HS-5 (cell line): ENCODE measurements at places on chromosomes 3 and 15.

- no peak for DNase-seq
These were observed 49.4 kb downstream of the TGM4 start for GRCh38 chr3:44923632-44924456.

GRCh38 chr15:74062671-74063070 is 19.7 kb downstream of the GOLGA6A start:
- DNase-seq, result no peak

DNA sequence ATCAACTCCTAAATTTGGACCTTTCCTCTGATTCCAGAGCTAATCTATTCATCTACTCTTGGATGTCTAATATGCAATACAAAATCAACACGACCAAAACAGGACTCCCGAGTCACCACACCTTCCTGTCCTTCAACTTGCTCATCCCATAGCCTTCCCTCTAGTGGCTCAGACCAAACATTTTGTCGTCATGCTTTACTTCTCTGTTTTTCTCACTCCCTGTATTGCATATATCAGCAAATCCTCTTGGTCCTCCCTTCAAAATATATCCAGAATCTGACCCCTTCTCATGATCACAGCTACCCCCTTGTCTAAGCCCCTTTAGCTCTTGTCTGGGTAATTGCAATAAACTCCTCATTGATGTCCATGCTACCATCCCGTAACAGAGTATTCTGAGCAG is 30.5 kb upstream of the DCP1A start:
- DNase-seq, result no peak

DNA sequence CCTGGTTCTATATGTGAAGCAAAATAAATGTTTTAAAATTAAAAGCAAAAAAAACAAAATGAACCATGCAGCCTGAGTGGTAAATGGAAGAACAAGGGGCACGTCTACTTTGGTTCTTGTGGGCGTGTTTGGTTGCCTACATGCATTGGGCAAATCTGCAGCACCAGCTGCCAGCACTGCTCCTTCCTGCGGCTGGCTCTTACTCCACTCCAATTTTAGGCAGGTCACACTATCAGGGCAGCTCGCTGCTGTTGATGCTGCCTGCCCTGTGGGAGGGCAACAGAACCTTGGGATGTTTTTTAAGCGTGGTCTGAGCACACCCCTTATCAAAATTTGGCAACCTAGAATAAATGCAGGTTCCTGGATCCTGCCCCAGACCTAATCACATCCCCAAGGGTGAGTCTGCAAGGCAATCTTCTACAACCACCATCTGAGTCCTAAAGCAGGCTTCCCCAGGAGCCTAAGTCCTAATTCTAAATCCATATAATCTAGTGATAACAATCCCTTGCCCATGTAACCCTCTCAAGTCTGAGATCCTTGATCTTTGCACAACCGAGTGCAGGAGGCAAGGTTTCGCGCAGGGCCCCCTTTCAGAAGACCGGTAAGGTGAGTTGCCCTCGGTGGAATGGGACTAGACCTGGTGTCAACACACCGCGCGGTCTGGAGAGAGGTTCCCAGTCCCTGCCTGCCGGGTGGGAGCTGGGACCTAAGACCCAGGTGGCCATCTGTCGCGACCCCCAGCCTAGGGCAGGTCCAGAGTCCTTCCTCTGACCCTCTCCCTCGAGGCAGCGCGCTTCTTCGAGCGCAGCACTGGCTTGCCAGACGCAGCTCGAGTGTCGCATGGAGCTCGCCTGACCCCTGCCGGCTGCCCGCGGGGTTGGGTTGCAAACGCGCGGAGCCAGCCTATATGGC is 15.9 kb downstream of the IVD start:
- DNase-seq, result no peak

- DNase-seq, result no peak
These were observed 49.5 kb downstream of the TBL1XR1 start for GRCh38 chr3:177147790-177148189.

DNA sequence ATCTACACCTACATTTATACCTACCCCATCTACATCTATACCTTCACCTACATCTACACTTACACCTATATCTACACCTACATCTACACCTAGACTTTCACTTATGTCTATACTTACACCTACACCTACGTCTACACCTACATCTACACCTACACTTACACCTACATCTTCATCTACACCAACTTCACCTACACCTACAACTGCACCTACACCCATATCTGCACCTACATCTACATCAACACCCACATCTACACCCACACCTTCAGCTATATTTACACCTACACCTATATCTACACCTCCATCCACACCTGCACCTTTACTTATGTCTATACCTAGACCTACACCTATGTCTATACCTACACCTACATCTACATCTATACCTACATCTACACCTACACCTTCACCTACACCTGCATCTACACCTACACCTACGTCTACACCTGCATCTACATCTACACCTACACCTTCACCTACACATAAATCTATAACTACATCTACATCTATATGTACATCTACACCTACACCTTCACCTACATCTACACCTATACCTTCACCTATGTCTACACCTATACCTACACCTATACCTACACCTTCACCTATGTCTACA is 30.9 kb upstream of the PRR23E start:
- DNase-seq, result no peak

- DNase-seq, result no peak
These were observed 6.1 kb upstream of the ZSCAN2 start for GRCh38 chr15:84594617-84595290.

DNA sequence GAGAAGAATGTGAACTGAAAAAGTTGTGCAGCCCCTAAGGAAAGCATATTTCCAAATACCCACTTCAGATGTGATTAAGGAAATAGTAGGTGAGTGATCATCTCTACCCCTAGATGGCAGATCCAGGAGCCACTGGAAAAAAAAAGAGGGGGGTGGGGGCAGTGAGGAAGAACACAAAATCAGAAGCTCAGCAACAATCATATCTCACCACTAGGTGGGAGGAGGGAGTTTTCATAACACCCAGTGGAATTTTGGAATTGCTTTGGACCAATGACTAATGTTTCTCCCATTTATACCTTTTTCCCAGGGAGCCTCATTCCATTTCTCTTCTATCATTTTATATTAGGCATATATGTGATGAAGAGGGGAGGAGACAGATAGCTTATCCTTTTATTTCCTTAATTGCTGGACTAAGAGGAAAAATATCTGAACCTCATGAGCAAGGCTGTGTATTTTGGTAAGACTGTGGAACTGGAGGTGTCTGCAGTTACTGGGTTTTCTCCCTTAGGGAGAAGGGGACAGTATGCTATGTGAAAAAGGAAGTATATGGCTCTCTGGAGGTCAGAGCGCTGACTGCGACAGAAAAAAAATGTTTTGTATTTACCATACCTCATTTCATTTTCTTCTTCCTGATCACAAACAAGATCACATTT is 363.4 kb downstream of the GAP43 start:
- DNase-seq, result no peak

DNA sequence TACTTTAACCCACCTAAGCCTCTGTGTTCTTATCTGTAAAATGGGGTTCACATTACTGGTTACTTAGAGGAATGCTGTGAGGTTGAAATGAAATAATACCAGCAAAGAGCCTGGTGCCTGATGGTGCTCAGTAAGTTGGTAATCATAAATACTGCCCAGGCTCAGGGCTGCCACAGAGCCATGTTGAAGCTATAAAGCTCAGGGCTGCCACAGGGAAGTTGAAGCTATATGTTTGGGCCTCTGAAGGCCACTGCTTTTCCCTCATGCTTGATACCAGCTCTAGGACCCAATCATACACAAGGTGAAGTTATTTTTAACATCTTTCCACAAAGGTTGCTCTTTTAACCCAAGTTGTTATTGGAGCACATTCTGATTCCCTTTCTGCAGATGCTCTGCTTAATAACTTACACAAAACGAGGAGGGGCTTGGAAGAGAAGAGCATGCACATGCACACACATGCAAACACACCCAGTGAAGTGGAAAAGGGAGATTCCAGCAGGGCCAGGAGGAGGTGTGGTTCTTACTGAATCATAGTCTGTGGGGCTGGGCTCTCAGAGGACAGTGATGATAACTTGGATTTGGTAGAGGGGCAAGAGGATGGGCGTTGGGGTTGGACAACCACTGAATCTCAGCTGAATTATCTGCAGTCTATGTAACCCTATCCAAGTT is 17.4 kb downstream of the PARP14 start:
- no peak for DNase-seq

DNA sequence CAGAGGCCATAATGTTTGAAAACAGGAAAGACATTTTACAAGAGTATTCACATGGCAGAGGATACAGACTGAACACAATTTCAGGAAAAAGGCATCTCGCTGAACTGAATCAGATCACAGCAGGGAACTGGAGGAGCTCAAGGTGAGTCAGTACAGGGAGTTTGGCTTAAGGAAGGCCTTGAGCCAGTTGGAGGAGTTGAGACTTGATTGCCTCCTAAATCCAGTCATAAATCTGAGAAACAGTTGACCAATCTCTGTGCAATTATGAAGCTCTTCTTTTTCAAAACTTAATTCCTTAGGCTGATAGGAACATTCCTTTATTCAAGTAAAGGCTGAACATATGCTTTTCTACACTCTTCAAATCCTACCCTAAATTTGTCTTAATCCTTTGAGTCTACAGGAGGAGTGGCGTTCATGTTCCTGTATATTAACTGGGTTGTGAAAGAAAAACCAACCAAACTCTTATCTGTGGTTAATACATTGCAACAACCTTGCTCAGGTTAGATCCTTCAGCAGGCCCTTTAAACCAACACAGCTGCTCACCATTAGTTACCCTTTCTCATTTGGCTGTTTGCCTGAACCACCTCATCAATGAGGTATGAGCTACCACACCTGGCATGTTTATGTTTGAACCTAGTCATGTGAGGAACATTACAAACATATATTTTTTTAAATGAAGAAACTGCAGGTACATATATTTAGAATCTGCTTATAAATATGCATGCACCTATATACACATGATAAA is 404.1 kb upstream of the ATP11B start:
- no peak for DNase-seq

GRCh38 chr3:43913036-43913948 is 222.6 kb downstream of the ABHD5 start:
- DNase-seq, result no peak

GRCh38 chr3:108222853-108223565 is 785 bp upstream of the IFT57 start:
- DNase-seq, result no peak

DNA sequence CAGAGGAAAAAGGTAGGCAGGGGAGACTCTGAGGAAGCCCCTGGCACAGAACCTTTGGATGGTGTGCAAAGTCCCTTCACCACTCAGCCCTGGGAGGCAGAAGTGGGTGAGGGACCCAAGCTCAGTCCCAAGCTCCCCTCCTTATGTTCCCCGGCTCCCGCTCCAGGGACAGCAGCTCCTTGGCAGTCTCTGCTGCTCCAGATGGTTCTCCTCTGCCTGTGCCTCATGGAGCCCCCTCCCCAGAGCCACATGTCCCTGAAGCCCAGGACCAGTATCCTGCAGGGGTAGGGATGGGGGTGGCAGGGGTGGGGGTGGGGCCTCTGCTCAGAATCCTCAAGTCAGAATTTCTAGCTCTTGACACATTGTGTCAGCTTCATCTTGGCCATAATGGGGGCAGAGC is 8.0 kb upstream of the CAMKV start:
- DNase-seq, result no peak

- DNase-seq, result peak; percentile 9
These were observed 51.6 kb downstream of the TP53BP1 start for GRCh38 chr15:43441316-43441715.

DNA sequence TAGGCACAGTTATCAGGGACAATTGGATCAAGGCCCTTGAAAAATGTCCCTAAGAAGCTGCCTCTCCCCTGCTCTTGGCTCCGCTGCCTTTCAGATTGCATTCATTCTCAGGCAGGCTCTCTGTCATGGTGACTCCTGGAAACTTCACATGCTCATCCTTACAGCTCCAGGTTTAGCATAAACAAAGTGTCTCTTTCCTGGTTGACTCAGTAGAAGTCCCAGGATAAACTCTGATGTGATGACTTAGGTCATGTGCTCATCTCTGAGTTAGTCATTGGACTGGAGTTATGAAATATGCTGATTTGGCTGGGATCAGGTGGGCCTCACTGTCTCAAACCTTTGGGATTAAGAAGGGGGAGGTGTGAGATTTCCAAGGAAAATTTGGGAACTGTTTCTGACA is 243.8 kb downstream of the ZNF621 start:
- peak; percentile 3 for DNase-seq

DNA sequence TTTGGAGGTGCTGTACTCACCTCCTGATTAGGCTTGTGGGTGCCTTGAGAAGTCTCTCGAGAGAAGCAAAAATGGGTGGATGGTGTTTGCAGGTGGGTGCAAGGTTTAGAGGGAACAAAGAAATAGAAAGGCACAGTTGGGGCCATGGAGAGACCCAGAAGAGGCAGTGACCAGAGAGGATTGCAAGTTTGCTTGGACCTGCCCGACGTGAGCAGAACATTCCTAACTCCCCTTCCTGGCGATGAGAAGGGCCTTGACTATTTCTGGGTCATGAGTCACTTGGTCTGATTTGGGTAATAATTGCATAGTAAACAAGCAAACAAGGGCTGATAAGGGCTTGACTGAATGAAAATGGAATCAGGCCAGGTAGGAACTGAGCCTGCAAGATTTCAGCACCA is 7.0 kb upstream of the CTSH start:
- DNase-seq, result peak; percentile 6

DNA sequence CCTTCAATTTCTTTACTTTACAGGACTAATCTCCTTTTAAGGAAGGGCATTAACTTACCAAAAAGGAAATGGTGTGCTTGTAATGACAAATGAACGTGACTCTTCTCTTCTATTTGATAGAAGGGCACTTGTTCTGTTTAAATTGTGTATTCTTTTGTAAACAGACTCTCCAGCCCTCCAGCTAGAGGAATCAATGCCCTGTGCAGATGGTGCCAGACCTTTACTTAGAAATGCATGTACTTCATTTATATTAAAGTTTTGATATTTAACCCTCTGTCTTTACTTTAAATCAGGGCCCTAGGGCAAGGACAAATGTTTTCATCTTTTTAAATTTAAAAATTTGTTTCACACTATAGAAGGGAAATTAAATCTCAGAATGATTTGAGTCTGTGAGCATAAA is 355.1 kb downstream of the GBE1 start:
- no peak for DNase-seq

- no peak for DNase-seq
These were observed 15.3 kb upstream of the ROPN1 start for GRCh38 chr3:124007186-124007585.

GRCh38 chr3:140443073-140443472 is 234.8 kb upstream of the TRIM42 start:
- no peak for DNase-seq

DNA sequence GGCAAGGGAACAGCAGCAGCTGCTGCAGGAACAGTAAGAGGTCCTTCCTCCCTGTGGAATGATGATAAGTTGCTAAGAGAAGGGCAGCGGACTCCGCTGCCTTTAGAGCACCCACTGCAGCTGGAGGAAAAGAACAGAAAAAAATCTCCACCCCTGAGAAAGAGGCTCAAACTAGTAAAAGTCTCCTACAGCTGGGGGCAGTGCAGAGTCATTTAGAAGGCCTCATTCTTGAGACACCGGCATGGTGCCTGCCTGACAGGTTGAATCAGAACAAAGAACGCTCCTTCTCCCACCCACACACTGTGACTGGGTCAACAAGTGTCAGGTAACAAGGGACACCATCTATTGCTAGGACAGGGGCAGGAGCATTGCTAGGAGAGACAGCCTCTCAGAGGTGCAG is 188.4 kb downstream of the ABHD5 start:
- DNase-seq, result no peak
